ENCODE measurements at places on chromosomes 4 and X. TPM values are rescaled to one million over a fixed set of nuclear protein-coding genes. Genes with fewer than 3 reads are reported as not detected.
A peak's percentile ranks its signal among the peaks of the same experiment; 100 is the strongest.

GRCh38 chr4:3010577-3010976 lies 47.2 kb downstream of the GRK4 start:
- DNase-seq, result no peak

GRCh38 chr4:153448003-153448731 lies 18.0 kb upstream of the TMEM131L start:
- no peak for DNase-seq

SPANXD gene
- total RNA-seq, result not detected

- DNase-seq, result no peak
Measured at GRCh38 chr4:110520886-110521285, 44.9 kb downstream of the ENPEP start.

DNA sequence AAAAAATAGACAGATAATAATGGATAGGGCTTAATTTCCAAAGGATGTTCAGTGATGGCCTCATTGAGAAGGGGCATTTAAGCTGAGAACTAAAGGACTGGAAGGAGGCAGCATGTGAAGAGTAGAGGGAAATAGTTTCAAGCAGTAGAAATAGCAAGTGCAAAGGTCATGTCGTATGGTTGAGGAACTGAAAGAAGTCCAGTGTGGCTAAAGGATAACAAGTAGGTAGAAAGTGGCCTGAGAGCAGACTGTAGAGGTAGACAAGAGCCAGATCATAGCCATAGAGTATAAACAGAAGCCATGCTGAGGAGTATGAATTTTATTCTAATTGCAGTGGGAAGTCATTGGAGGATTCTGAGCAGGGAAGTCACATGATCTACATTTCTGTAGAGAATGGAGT lies 72.3 kb downstream of the GRIA3 start:
- no peak for DNase-seq

PAGE4 gene
- total RNA-seq, result not detected

CT45A1 gene
- not detected for total RNA-seq

GRCh38 chr4:108031427-108032083 lies 41.9 kb downstream of the HADH start:
- DNase-seq, result no peak

DNA sequence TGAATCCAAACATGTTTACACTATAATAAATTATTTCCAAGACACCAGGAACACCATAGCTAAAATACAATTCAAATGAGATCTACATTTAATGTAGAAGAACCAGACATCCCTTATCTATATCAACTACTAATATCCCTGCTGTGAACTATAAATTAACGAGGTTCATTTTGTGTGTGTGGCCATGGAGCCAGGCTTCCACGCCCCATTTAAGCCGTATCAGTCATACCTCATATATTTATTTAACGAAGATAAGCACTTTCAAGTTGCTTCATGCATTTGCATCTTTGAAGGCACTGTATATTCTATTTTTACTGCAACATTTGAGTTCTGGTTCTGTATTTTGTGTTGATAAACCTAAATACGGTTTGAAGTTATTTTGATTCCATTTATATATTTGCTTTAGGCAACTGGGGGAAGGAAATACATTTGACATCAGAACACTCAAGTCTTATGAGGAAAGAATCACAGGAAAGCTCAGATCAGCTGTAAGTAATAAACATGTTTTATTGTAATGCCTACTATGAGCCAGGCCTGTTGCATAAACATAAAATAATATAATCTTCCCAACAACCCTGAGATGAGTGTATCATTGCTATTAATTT lies 45.1 kb upstream of the WDR17 start:
- DNase-seq, result peak; percentile 7

- DNase-seq, result no peak
Measured at GRCh38 chrX:104430742-104431119, 135.3 kb upstream of the IL1RAPL2 start.

- DNase-seq, result no peak
Measured at GRCh38 chr4:67512501-67512900, 32.8 kb downstream of the CENPC start.

FUNDC1 gene
- 15.9 TPM for total RNA-seq

- DNase-seq, result no peak
Measured at GRCh38 chrX:69182818-69183380, 17.6 kb upstream of the PJA1 start.

CYLC1 gene
- not detected for total RNA-seq

OTC gene
- 1.3 TPM for total RNA-seq

DNA sequence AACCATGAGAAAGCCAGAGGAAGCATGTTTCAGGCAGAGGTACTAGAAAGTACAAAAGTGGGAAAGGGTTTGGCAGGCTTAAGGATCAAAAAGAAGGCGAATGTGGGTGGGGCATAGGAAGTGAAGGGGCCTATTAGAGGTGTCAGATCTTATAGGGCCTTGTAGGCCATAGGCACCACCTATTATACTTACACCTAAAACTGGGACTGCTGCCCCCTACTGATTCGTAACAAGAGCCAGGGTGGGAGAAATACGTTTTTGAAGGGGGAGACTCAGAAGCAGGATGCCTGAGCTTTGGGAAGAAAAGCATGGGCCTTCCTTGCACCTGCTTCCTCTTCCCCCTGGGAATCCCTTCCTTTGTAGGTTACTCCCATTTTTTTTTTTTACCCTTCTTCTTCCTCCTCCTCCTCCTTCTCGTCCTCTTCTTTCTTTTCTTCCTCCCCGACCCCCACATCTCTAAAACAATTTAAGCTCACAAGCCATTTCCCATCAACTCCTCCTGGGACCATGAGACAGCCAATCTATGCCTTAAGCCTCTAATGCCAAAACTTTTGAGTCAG lies 40.7 kb upstream of the GPC3 start:
- DNase-seq, result no peak

- DNase-seq, result no peak
Measured at GRCh38 chrX:13485167-13485566, 84.2 kb upstream of the EGFL6 start.

- DNase-seq, result no peak
Measured at GRCh38 chr4:25863831-25864418, 1.1 kb upstream of the SEL1L3 start.

DNA sequence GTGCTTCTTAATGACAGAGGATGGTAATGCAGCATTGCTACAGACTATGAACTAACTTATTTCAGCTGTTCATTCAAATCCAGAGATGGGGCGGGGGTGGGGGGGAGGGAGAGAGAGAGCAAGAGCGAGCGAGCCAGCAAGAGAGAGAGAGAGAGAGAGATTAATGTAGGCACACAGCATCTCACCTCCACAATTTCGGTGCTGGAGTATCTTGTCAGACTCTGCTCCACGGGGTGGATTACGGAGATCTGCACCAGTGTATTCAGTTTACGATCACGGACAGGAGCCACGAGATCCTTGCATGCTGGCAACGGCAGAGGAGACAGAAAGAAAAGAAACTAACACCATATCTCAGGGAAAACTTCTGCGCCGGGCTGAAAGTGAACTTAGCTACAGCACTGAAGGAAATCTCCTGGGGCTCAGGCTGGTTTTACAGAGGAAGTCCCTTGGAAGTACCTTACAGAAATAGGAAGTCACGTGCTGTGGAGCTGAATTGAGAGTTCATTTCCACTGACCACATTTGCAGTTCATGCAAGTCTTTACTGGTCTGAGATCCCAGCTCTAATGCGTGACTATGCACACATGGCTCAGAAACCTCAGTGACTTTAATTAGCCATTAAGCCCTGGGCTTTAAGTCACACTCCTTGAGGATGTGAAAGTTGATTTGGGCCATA lies 440.9 kb downstream of the INPP4B start:
- DNase-seq, result peak; percentile 79

DNA sequence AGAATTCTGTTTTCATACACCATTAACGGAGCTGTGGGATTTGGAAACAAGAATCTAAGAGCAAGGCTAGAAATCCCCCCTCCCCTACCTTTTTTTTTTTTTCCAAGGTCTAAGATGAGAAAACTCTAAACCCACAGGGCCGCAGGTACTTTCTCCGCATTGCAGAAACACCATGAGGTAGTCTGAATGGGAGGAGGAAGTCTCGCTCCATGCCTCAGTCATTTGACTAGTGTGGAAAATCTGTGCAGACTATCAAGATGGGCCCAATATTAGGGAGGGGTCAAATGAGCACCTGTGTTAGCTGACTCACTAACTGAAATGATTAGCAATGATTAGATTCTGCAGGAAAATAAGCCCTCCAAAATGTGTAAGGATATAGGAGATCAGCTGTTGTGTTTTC lies 40.9 kb upstream of the MAP3K15 start:
- DNase-seq, result no peak

GRCh38 chrX:19875050-19875431 lies 12.4 kb downstream of the SH3KBP1 start:
- no peak for DNase-seq

HSFX1 gene
- total RNA-seq, result 1.3 TPM

EXOC1L gene
- total RNA-seq, result not detected

GRCh38 chr4:83348074-83348473 lies 13.4 kb upstream of the HPSE start:
- DNase-seq, result no peak

DNA sequence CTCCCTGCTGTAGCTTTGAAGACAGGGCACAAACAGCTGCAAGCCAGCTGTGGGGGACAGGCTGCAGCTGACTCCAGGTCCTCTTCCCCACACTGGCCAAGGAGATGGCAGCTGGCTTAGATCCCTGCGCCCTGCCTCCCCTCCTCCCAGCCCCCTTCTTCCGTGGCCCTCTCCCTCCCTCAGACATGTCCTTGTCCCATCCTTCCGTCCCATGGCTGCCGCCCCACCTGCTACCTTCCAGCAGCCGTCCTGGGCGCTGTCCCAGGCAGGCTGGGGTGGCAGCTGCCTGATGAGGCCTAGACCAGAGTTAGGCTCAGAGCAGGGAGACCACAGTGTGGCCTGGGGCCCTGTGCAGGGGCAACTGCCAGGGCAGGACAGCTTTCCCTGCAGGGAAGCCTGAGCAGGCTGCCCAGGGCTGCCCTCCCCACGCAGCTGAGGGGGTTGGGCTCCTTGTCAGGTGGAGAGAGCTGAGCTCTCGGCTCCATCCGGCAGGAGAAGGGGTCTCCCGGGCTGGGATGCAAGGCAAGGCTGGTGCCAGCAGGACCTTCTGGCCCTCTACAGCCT lies 3.3 kb upstream of the BGN start:
- no peak for DNase-seq

DNA sequence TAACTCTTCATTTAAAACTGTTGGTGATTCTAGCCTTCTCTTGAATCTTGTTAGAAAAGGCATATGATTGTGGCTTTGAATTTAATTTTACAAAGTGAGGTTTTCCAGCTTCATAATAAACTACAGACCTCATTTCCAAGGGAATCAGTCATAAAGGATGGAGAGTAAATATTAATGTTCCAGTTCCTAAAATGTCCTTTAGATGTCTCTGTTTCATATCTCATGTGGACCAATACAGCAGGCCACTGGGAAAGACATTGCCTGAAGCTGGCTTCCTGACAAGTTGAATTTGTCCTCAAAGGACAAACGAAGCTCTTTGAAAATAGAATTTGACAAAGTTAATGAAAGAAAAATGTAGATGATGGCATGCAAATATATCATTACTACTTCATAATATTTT lies 125.4 kb downstream of the ZNF330 start:
- DNase-seq, result no peak

- peak; percentile 90 for DNase-seq
Measured at GRCh38 chr4:8580321-8581093, at the start of gene GPR78. GPR78 (plus strand) TSS chr4:8580392; CDS start chr4:8580983, 591 bp downstream.

DNA sequence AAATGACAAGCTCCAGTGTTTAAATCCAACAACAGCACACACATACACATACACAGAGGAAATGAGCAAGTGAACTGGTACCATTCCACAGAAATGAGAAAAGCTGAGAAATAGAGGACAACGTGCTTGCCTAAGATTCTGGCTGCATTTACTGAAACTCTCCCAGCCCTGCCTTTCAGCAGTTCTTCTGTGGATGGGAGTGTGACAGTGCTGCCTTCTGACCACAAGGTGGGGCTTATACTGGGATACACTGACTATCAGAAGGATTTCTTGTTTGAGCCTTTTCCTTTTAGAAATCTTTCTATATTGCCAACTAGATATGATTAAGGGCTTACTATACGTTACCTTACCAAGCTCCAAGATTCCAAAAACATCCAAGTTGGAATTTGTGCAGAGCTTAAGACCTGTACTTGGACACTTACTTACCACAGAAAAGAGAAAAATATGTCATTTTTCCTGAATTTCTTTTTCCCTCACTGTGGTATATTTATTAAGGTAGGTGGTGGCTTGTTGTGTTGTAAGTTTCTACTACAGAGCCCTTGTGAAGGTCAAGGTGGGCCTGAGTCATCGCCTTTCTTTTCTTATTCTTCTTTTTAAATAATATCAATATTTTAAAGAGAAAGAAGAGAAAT lies 10.7 kb upstream of the CXCL8 start:
- peak; percentile 70 for DNase-seq

DNA sequence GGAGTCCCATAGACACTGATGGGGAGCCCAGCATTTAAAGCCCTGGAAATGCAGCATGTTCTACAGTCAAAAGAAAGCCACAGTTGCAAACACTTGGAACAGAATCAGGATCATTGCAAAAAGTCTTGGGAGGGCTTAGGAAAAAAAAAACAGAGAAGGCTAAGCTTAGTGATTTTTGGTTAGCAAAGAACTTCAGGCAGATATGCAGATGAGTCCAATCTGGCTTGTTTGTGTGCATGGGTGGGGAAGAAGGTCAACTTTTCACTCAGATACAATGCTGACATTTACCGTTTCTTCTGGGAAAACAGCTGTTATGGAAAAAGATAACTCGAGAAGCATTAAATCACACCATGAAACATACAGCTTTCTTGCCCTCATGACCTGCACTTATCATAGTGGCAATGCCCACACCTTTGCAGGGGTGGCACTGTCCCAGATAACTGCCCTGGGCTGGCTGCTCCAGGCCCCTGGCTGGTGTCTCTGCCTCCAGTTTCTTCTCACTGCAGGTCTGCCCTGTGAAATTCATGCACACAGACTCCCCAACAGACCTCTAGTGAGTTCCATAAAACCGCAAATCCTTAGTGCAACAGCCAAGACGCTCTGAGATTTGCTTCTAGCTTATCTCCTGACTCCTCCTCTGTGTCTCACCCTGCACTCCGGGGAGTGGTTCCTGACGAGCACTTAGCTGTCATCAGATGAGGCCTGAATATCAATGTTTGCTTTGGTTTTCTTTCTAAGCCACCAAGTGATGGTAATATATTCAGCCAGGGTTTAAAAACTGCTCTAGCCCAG lies 99.2 kb downstream of the DRD5 start:
- peak; percentile 16 for DNase-seq

GABRB1 gene
- total RNA-seq, result 2.8 TPM

- DNase-seq, result no peak
Measured at GRCh38 chr4:81874661-81875515, 403.2 kb upstream of the RASGEF1B start.

- DNase-seq, result no peak
Measured at GRCh38 chr4:37381040-37381668, 136.6 kb downstream of the NWD2 start.

Data from stomach (tissue), 19 donors.